HEK293T (cell line): ENCODE measurements at places on chromosomes 4 and X.
A peak's percentile ranks its signal among the peaks of the same experiment; 100 is the strongest.

DNA sequence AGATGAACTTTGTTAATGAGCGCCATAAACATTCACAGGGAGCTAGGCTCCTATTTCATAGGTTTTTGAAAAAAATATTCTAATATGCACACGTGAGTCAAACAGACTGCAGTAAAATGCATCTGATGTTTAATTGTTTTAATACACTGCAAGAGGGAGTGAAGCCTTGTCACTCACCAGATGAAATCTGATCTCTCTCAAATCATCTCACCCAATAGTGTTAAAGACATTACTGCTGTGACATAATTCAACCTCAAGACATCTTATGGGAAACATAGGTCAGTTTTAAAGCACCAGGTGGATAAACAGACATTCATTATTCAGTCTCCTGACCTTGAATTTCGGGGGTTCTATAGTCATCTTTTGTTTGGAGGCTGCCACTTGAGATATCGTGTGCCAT lies 148.3 kb downstream of the MAML3 start:
- no peak for DNase-seq

DNA sequence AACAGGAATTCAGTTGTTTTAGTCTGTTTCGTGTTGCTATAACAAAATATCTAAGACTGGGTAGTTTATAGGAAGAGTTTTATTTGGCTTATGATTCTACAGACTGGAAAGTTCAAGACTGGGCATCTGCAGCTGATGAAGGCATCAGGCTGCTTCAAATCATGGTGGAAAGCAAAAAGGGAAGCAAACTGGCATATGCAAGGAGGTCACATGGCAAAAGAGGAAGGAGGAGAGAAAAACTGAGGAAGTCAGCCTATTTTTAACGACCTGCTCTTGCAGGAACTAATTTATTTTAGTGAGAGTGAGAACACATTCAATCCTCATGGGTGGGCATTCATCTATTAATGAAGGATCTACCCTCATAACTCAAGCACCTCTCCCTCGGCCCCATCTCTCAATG lies 363.1 kb upstream of the HS3ST1 start:
- DNase-seq = no peak

- DNase-seq = no peak
Measured at GRCh38 chr4:67632492-67632891, 68.5 kb downstream of the UBA6 start.

GRCh38 chrX:20431486-20431885 lies 164.8 kb upstream of the RPS6KA3 start:
- no peak for DNase-seq

DNA sequence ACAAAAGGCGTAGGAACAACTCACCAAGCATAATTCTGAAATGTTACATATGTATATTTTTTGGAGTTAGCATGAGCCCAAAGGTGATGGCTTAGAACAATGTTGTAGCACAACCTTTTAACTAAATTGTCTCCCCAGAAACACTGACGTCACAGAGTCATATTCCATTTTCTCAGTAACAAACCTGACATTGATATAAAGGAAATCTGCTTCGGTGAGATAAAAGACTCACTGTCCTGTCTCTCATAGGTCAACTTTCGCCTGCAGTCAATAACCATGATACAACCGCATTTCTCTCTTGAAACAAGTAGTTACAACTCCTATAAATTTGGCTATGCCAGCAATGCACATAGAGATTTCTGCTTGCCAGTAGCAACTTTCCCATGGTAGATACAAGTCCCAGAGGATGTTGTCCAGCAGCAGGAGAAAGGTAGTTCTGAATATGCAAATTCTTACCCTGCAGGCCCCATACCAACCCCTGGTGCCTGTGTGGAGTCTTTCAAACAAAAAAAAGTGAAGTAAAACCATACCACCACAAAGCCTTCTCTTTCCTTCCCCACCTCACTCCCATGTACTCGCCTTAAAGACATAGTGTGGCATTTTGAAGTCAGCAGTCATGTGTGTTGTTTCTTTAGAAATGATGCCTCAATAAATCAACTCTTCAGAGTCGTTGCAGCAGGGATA lies 47.9 kb downstream of the MTM1 start:
- DNase-seq = no peak

DNA sequence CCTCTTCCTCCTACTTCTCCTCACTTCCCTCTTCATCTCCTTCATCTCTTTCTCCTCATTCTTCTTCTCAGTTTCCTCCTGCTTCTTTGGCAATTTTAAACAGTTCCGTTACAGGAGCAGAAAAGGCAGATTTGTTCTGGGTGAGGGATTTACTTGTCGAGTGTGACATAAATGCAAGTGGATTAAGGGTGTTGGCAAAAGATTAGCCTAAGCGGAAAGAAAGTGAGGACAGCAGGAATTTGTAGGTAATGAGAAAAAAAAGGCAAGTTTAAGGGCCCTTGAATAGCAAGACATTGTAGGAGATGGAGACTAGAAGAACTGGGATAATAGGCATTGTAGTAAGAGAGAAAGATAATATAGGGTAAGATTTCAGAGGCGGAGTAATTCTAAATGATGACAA lies 841.6 kb downstream of the RAPGEF2 start:
- no peak for DNase-seq

GRCh38 chr4:145788755-145789154 lies 108.8 kb downstream of the C4orf51 start:
- no peak for DNase-seq

- DNase-seq = peak; percentile 16
Measured at GRCh38 chrX:137166591-137166990, 132.8 kb upstream of the GPR101 start.

DNA sequence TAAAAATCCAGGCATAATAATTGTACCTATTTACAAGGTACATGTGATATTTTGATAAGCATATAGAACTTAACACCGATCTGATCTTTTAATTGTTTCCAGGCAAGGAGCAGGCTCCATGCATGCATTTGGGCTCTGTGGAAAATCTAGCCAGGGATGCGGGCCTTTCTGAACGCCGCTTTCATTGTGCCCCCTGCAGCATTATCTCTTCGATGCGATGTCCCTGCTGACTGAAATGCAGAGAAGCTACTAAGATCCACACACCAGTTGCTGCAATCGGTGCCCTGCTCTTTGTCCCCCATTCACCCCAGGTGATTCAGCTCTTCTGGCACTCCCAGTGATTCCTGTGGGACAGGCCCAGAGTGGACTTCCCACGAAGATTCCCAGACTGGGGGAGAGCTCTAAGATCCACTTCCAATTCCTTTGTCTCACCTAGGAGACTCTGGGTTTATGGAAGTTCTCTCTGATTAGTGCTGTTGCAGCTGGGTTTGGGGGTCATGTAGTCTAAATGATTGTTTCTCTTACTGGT lies 254.3 kb upstream of the AGA start:
- no peak for DNase-seq

GRCh38 chr4:52665592-52665991 lies 6.5 kb upstream of the USP46 start:
- DNase-seq = no peak

- DNase-seq = peak; percentile 3
Measured at GRCh38 chrX:68978255-68978654, 149.4 kb downstream of the EFNB1 start.

DNA sequence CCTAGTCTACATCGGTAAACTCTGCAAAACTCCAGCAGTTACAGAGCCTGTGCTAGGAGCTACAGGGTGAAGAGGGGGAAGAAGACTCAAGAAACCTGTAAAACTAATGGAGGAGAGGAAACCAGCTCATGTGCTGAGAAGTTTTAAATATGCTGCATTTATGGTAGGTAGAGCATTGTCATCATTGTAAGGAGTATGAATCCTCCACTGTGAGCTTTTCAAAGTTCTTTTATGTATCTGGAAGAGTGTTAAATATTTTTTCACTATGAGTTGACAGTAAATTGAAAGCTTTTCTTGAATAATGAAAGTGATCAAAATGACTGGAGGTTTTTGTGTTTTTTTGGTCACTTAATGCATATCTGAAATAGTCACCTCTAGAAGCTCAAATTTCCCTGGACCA lies 46.2 kb downstream of the SEPTIN11 start:
- DNase-seq = no peak

- DNase-seq = no peak
Measured at GRCh38 chr4:35365186-35365585, 879.1 kb downstream of the ARAP2 start.

- peak; percentile 19 for DNase-seq
Measured at GRCh38 chrX:33725535-33726210, 406.4 kb downstream of the FAM47A start.

DNA sequence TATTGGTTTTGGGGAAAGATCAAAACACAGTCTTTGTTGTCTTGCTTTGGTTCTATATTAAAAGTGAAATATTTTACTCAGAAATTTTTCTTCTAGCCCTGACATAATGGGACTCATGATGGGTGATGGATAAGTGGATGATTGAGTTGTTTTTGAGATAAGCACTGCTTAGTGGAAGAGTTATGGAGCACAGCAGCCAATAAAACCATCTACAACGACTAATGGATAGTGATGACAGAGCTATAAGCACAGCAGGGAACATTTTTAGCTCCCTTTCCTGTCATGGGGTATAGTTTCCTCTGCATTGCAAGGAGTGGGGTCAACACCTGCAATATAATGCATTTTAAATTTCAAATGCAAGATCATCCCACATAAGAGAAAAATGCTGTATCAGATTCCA lies 812.4 kb downstream of the STPG2 start:
- DNase-seq = peak; percentile 64

GRCh38 chr4:76709772-76710090 lies 188.2 kb downstream of the SOWAHB start:
- no peak for DNase-seq

DNA sequence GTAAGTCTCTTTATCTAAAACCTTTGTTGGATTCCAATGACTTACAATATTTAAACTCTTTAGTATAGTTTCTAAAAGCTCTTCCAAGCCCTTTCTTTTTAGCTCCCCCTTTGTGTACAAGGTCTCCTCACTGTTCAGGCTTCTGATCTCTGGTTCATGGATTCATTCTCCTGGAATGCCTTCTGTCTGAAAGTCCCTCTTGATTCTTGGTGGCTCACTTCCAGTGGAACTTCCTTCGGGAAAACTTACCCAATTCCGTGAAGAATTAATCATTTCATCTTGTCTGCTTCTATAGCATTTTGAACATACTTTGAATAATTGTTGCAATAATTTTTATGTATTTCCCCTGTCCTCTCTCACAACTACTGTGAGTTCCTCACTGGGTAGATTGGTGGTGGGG lies 3.6 kb downstream of the ARHGAP24 start:
- DNase-seq = no peak

GRCh38 chr4:162700358-162700757 lies 466.3 kb downstream of the NAF1 start:
- DNase-seq = no peak

DNA sequence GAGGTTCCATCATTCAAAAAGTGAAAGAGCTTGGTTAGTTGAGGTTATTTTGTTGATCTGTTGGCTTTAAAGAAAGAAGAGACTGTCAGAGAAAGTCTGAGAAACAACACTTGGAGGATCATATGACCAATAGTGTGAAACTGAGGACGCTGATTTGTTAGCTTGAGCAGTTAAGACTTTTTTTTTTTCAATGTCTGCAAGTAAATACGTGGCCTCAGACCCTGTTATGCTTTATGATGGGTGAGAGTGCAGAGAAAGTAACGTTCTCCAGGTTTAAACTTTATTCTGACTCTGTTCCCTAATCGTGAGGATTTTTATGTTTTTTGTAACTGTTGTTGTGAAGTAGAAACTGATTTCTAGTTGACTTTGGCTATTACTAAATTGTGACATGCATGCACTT lies 45.9 kb downstream of the GAB1 start:
- DNase-seq = no peak

DNA sequence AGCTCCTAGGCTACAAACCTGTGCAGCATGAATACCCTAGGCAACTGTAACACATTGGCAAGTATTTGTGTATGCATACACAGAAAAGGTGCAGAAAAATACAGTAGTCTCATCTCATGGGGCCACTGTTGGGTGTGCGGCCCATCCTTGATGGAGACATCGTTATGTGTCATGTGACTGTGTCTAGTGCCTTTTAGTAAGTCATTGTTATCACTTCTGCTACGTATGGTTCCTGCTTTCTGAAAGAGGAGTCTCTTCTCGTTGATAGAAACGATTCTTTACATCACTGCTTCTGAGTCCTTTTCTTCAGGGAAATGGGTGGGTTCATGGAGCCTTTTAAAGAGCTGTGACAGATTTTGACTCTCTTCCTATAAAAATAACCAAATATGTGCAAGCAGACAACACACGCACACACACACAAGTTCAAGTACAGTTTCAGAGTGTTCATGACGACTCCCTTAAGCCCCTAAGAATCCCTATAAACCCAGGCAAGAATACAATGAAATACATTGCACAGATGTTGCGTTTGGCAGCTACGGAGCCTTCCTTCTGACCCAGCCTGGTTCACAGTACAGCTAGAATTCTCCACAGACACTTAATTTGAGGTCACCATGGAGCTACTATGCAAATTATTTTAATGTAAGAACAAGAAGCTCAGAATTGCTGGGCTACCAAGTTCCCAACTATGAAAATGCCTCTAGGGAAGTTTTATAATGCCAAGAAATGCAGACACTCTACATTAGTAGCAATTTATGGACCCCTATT lies 10.2 kb upstream of the STK32B start:
- DNase-seq = no peak

DNA sequence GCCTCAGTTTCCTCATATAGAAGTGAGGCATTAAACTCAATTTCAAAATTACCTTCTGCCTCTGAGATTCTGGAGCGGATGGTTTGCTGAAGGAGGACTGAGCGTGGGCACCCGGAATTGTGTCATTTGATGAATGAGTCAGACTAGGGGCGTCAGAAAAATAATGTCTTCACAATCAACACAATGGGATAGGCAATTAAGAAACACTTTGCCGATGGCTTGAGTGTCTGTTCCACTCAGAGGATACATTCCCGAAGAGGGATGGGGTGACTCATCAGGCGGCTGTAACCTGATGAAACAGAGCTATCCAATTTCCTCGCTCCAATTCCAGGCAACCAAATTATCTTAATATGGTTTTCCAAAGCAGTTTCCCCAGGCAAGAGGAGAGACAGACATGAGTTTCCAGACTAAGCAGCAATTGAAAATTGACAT lies 1.2 kb upstream of the CHRNA9 start:
- peak; percentile 26 for DNase-seq

GRCh38 chrX:56986138-56986537 lies 9.2 kb downstream of the SPIN3 start:
- DNase-seq = no peak

- no peak for DNase-seq
Measured at GRCh38 chr4:176186671-176187395, 8.6 kb downstream of the SPATA4 start.

GRCh38 chrX:5681159-5681558 lies 547.5 kb downstream of the NLGN4X start:
- DNase-seq = peak; percentile 12

GRCh38 chr4:40395908-40396793 lies 61.0 kb downstream of the CHRNA9 start:
- peak; percentile 19 for DNase-seq

DNA sequence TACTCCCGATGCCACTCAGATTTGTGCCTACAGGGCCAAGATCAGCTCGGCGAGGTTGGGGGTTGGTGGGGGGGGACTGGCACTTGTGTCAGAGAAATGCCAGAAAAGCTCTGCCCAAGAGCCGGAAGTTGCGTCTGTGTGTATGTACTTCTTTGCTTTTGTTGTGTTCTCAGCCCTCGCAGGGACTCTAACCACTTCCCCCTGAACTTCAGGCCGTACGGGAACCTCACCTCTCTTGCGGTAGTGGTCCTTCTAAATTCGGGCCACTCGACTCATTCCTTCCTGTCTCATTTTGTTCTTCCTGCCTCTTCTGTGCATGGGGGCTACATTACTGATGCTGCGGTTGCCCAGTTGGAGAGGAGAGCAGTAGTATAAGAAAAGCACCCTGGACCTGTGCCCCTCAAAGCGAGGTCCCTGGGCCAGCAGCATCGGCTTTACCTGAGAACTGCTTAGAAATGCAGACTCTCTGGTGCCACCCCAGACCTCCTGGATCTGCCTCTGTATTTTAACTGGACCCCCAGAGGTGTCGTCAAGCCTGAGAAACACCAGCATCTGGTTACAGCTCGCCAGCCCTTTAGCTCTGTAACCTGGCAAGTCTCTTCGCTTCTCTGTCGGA lies 146.3 kb upstream of the RPS6KA3 start:
- no peak for DNase-seq
